ENCODE measurements at places on chromosomes 12 and 14.

- DNase-seq: no peak
These were observed 56.1 kb upstream of the DYRK2 start for GRCh38 chr12:67592228-67593011.

DNA sequence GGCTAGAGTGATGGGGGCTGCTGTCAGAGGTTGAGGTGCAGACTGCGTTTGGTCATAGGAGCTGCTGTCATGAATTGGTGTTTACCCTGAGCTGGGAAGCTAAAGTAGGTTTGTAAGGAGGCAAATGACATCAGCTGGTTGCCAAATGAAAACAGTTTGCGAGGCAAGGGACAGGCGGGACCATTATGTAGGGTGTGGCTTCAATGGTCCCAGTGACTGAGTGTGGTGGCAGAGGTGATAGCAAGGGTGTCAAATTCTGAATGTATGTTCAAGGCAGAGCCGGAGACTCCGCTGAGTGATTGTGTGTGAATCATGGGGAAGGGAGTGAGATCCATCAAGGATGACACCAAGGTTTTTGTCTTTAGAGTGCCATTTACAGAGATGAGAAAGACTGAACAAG is 359.5 kb downstream of the VRK1 start:
- no peak for DNase-seq

- no peak for DNase-seq
These were observed 933.1 kb upstream of the FBXO33 start for GRCh38 chr14:40365305-40365704.

DNA sequence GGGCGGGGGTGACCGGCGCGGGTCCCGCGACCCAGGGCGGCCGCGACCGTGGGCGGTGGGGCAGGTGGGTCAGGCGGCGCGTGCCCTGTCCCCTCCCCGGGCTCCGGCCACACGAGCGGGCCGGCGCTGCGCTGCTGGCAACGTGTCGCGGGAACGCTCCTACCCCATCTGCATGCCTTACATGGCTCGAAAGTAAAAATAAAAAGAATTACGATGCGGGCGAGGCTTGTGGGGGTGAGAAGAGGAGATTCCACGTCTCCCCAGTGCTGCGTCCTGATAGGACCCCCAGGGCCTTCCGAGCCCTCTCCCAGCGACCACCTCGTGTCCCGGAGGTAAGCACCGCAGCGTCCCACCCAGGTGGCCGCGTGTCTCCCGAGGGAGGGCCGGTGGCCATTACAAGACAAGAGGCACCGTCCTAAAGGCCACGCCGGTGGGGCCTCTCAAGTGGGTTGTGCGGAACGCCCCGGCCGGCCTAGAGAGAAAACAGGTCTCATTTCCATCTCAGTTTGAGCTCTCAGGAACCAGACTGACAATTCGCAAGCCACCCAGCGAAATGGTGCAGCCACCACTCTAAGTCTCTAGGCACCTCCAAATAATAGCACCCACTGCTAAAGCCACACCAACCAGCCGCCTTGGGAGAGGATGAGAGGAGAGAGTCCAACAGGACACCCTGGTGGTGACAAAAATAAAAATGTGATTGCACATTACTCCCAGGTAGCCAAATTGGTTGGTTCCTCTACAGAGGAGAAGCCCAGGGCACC is 612 bp upstream of the FOXN3 start:
- no peak for DNase-seq

DNA sequence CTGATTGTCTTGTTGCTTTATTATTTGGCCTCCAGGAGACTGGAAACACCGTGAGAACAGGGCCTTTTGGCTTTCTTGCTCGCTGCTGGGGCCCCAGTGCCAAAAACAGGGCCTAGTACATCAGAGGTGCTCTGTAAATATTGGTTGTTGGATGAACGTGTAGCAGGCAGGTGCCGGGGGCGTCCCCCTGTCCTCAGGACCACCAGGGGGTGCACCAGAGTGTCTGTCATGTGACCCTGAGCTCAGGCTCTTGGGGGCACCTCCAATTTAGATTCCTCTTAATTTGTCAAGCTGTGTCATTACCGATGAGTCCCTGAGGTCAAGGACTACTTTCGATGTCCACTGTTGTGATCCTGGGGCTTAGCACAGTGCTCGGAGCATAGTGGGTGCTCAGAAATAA is 87.1 kb downstream of the ACACB start:
- no peak for DNase-seq

DNA sequence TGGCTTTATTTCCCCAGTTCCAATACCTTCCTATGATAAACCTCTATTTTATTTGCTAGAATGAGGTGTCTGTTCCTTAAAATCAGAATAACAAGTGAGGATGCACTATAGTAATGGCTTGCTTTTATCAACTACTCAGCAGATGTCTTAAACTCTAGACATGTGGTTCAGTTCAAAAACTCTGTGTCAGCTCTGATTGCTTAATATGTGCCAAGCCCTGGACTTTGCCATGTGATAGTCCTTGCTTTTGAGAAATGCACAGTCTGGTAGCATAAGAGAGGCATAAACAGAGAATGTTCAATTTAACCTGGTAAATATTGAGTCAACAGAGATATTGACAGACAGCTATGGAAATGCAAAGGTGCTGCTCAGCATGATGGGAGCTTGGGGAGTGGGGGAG is 254.8 kb downstream of the PDZRN4 start:
- DNase-seq: no peak

DNA sequence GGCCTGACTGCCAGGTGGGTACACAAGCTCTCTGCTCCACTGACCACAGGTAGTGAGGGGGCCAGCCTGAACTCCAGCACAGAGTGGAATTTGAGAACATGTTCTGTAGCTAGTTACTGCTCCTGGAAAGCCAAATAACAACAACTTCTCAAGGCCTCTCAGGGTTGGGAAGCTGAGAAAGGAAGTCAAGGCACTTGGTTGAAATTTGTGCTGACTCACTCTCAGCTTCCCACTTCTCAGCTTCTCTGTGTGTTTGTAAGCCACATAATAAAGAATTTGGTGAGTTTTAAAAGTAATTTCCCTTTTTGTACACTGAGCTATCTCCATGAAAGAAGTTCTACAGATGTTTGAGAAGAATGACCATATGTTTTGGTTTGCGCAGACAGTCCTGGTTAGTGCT is 234.9 kb downstream of the KTN1 start:
- no peak for DNase-seq

GRCh38 chr12:63354969-63355368 is 204.0 kb upstream of the AVPR1A start:
- DNase-seq: no peak

- DNase-seq: no peak
These were observed 1.2 kb downstream of the FBRSL1 start for GRCh38 chr12:132491138-132491663.

GRCh38 chr12:51218607-51219161 is 822 bp upstream of the POU6F1 start:
- DNase-seq: no peak

DNA sequence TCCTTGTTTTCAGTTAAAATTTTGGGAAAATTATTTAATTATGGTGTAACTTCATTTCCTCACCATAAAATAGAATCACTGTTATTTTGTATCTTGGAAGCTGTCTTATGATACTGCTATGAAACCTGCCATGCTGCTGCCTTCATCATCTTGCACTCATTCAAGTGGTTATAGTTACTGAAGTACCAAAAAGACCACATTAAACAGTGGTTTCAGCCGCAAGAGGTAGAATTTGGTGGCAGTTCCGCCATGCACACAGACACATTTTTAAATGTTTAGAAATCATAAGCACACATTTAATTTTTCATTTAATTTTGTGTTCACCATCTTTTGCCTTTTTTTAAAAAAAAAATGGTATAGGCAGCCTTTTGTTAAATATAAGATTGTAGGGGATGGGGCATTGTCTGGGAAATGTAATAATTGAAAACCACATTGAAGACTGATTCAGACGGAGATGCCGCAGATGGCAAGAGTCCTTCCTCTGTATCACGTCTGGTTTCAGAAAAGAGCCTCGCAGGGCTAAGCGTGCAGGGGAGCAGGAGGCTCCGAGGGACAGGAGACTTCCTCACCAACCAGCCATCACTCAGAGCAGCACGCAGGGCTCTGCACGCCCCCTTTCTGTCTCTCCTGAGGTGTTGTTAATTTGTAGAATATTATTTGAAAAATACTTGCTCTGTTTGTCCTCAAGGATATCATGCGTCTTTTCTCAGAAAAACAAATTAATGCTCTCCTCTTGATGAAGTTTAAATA is 115.2 kb upstream of the PELI2 start:
- no peak for DNase-seq

- DNase-seq: no peak
These were observed 54.0 kb upstream of the ELK3 start for GRCh38 chr12:96140174-96140573.

DNA sequence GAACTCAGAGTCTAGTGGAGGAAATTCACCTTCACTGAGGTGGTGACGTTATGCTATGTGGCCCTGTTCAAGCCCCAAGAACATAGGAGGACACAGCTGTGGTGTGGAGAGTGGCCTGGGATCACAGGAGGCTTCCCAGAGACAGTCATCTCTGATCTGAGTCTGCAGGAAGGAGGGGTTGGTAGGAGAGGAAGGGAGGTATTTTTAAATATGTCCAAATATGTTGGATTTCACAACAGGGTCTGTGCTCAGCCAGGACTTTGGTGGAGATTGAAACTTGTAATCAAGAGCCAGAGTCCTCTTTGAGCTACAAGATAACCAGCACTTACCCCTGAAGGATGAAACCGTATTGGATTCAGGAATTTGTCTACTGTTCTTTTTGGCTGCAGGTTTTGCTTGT is 26.4 kb upstream of the MED13L start:
- DNase-seq: no peak

DNA sequence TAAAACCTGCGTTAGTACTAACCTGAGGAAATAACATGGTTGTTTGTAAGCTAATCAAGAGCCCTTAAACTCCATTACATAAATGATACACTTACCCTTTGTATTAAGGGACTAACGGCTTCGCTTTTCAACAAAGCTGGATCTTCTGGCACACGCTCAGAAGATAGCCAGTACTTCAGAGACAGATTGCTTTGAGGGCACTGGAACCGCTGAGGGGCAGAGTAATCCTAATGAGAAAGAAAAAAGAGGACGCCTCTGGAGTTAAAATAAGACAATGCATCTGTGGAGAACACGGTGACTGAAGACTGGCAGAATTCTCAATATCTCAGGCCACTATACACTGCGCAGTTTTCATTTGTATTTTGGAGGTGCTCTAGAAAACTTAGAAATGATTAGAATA is 1.5 kb upstream of the KTN1 start:
- DNase-seq: no peak

- no peak for DNase-seq
These were observed 76.1 kb downstream of the SAMD4A start for GRCh38 chr14:54642801-54643695.

- DNase-seq: no peak
These were observed 324.2 kb downstream of the AEBP2 start for GRCh38 chr12:19763488-19763887.

DNA sequence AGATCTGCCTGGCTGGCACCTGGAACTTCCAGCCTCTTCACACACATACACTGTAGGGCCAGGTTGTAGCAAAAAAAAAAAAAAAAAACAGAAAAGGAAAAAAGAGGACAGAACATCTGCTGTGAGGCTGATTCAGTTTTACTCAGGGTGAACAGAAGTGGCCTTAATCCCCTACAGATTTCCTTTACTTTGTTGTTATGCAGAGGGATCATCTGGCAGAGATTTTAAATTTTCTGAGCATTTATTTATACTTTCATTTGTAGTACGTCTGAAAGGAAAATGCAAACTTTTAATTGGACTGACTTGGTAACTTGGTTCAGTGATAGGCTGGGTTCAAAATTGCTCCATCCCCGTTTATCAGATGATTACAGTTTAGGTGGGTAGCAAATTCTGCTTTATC is 50.8 kb upstream of the PRICKLE1 start:
- DNase-seq: no peak

GRCh38 chr12:116827432-116827831 is 53.8 kb downstream of the HRK start:
- DNase-seq: no peak

GRCh38 chr12:106213662-106214061 is 34.2 kb downstream of the CKAP4 start:
- DNase-seq: no peak

GRCh38 chr12:122975790-122976647 is 975 bp downstream of the OGFOD2 start:
- no peak for DNase-seq

DNA sequence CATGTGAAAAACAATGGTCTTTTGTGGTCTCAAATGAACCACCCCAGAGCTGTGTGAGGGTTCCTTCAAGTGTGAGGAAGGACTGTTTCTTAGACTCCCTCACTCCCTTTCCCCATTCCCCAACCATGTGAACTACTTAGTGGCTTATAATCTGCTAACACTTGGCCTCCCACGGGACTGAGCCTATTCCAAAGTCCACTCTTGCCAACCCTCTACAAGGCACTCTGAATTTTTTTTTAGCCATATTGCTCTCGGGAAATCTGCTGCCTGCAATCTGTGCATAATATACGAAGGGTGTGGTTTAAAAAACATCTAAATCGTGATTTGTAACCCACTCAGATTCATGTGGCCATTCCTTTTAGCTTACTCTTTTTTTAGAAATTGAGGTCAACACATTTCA is 2.6 kb downstream of the SVOP start:
- DNase-seq: no peak

DNA sequence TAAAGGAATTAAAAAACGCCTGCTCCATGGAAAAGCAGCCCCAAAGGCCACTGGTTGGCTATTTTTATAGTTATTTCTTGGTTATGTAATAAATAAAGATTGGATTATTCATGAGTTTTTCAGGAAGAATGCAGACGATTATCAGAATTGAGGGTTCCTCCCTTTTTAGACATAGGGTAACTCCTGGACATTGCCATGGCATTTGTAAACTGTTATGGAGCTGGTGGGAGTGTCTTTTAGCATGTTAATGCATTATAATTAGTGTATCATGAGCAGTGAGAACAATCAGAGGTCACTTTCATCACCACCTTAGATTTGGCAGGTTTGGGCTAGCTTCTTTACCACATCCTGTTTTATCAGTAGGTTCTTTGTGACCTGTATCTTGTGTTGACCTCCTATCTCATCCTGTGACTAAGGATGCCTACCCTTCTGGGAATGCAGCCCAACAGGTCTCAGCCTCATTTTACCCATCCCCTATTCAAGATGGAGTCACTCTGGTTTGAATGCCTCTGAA is 728.7 kb downstream of the GALC start:
- DNase-seq: no peak

DNA sequence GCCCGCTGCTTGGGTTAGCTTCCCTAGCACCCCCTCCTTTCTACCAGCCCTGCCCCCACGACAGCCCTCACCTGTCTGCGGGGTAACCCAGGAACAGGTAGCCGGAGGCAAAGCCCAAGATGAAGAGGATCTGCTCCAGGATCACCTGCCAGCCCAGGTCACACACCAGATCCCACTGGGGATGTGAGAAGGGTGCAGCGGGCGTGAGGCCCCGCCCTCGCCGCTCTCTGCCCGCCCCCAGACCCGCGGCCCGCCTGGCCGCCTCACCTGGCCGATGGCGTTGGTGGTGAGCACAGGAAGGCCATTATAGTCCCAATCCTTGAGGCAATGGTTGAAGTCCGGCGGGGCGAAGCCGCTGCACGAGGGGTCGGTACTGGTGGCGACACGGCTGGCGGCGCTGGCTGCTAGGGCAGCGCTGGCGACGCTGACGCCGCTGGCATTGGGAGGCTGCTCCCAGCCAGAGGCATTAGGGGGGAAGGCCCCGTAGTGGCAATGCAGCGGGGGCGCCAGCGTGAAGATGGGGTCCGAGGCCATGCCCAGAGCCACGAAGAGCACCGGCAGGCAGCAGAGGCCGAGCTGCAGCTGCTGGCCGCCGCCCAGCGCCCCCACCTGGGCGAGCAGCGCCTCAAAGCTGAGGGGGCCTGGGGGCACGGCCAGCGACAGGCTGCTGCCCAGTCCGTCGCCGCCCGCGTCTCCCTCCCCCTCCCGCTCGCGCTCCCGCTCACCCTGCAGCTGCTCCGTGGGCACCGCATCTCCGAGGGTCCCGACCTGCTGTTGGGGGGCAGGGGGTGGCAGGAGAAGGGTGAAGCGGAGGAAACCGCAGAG is 794 bp downstream of the SLC22A17 start:
- no peak for DNase-seq
